Hematopoietic multipotent progenitor cell treated with erythropoietin and hydrocortisone succinate and interleukin-3 and kit ligand, for 4 days (in vitro differentiated cells): ENCODE measurements at places on chromosomes 7 and 10.

- DNase-seq: no peak
Observed at GRCh38 chr10:132691711-132692153, 94.2 kb downstream of the NKX6-2 start.

DNA sequence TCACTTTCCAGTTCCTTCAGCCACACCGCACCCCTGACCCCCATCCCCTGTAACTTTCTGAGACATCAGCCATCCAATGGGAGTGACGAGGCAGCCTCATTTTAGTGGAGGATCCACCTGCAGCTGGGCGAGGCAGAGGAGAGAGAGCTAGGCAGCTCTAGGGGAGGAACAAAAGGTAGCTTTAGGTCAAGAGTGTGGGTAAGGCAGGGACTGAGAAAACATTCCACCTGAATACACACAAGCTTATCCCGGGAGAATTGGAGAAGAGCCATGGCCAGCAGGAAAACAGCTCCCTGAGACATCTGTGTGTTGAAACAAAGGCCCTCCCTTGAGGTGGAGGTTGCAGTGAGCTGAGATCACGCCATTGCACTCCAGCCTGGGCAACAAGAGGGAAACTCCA, 6.7 kb upstream of the KLRG2 start:
- DNase-seq: no peak

DNA sequence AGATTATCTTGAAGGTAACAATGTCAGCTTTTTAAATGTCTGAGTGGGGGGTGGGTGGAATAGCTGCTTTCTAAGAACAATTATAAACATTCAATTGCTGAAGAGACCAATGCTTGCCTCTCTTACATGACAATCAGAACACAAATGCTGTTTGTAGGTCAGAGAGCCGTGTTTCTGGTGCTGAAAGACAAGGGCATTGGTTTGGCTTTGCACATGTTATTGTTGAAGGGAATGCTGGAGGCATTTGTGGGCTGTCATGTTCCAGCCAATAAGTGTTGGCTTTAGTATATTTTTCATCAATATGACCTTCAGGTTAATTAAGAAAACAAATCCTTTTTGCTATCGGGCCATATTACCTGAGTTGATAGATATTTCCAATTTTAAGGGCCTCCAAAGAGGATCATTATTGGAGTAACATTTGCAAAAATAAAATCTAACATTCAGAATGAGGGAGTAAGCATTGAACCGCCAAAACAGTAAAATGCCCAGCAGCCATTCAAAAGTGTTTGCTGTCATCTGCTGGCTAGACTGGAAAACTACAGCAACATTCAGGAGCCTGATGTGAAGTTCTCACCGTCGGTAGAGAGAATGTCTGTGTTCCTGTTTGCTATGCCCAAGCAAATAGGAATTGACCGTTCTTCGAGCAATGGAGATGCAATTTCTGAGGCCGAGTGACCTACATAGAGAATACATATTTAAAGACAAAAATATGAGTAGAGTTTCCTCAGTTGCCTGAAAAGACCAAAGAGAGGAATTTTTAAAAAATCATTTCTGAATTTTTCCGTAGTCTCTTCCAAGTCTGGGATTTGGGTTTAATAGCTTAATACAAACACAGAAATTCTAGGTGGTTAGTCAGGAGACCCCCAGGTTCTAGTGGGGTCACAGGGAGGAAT, 118.9 kb downstream of the APBB1IP start:
- peak; percentile 78 for DNase-seq

DNA sequence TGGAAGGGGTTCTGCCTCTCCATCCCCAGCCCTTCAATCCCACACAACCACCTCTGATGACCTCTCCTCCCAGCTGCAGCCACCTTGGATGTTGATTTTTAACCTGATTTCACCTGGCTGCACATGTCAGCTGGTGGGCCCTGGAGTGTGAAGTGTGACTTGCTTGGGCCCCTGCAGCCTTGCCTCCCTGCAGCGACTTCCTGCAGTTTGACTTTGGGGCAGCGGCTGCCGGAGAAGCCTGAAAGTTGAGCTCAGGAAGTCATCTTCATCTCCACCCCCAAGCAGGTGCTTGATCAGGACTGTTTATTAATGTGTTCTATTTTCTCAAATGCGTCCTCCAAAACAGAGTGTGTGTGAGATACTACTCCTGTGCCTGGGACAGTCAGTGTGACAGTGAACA, 675.2 kb upstream of the GALNT17 start:
- no peak for DNase-seq

- DNase-seq: peak; percentile 79
Observed at GRCh38 chr7:7867846-7868571, 100.6 kb upstream of the GLCCI1 start.

GRCh38 chr7:90708841-90709317, 112.8 kb downstream of the CDK14 start:
- DNase-seq: peak; percentile 74

DNA sequence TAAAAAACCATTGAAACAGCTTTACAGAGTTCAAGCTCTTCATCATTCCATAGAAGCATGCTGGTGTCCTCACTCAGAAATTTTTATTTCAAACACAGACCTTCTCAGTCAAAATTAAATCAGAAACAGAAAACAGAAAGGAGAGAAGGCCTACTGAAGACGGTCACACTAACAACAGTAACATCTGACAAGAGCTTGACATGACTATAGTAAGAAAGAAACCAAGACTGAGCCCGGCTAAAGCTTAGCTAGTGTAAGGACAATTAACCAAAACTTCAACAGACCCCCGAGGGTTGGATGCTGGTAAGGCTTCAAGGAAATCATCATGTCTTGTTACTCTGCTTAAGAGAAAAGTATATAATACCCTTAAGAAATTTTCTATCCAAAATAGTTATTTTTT, 38.6 kb downstream of the MTPN start:
- DNase-seq: no peak

DNA sequence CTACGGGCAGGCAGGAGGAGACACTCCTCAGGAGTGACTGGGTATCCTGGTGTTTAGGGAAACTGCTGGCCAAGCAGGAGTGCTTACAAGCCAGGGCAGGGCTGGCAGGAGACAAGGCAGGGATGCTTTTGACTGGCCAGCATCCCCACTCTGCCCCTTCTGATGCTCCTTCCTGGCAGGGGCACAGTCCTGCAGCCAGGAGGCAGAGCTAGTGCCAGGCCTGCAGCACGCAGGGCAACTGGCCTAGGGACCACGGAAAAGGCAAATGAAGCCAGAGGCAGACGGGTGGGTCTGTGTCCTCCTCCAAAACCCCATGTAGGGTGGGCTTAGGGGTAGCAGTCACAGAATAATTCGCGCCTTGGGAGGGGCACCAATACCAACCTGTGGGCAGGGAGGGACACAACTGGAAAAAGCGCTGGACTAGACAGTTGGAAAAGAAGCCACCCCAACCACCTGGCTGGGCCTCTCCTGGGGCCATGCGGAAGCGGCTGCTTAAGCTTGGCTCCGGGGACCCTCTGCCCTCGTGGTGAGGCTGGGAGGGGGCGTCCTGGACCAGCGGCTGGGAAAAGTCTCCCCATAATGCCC, 4.8 kb downstream of the IMPDH1 start:
- peak; percentile 64 for DNase-seq
